AG10803 (cell line): ENCODE measurements at places on chromosomes 4 and X.
A peak's percentile ranks its signal among the peaks of the same experiment; 100 is the strongest.

DNA sequence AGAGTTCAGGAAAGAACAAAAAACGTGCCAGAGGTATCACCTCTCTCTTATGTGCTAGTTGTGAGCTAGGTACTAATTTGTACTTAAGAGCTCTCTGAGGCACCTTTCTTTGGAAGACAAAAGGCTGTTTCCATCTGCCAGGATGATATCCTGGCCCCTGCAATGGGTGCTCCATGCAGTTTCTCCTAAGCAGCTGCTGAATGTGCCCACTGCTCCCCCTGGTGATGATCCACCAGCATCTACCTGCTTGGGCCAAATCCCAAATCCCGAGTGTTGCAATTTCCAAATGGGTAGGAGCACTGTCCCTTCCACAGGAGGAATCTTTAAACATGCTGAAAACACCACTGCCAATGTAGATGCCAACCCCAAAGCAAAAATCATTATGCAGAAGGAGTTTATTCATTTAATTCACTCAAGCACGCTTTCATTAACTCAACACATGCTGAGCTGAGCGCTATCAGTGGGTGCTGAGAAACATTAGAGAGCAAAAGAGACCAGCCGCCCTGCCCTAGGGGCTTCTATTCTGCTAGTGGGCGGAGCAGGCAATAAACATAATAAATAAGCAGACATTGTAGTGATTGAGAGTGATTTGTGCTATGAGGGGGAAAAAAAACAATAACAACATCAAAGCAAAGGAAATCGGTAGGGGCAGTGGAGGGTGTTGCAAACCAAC, 69.6 kb upstream of the C4orf50 start:
- DNase-seq: peak; percentile 5

GRCh38 chr4:80263541-80264351, 2.7 kb upstream of the FGF5 start:
- DNase-seq: no peak

GRCh38 chr4:106315476-106315967, 487 bp downstream of the TBCK start:
- DNase-seq: peak; percentile 57

DNA sequence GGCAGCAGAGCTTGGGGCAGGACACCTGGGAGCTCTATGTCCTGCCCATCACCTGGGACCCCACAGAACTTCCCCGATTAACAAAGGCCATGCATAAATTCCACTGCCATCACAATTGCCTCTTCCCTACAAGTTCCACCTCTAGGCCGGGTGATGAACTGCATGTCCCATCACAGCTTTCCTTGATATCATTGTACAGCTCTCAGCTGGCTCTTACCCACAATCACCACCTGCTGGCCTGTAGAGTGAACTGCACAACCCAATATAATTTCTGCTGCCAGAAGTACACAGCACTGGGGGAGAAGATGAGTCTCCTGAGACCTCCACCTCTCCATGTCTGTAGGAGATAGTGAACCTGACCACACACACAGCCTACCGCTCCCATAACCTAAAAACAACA, 285.0 kb upstream of the AADAT start:
- DNase-seq: no peak

DNA sequence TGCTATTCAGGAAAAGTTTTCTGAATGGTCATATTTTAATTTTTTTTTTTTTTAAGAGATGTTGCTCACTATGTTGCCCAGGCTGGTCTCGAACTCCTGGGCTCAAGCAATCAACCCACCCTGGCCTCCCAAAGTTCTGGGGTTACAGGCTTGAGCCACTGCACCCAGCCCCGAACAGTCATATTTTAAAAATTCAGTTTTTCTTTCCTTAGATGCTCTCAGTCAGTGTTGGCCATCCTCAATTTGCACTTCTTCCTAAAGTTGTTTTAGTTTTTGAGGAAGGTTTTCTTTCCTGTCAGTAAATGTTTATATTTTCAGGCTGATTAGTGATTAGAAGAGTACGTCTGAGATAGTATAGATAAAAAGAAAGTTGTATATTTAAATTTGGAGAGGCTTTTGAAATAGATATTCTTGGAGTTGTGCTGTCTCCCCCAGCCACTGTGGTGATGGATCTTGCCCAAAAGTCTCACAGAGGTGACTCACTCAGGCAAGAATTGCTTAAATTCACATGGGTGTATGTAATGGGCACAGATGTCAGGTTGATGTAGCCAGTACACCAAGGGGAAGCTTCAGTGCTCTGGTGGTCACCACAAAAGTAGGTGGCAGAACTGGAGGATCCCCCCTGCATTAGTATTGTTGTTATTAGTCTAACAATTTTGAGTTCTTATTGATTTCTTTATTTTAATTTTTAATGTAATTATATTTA, 72.2 kb upstream of the ELOVL6 start:
- DNase-seq: peak; percentile 77

DNA sequence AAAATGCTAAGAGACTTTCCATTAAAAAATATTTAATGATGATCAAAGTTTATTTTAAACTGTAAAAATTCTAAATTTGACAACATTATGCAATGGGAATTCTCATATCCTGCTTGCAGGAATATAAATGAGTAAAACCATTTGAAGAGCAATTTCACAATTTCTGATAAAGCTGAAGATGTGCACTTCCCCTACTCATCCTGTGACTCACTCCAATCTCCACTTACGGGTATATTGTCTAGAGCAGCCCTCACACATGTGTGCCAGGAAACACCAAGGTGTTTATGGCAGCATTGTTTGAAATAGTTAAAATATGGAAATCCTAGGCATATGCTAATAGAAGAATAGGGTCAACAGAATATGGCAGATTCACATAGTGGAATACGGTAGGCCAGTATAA, 158.4 kb downstream of the PDHA2 start:
- no peak for DNase-seq

DNA sequence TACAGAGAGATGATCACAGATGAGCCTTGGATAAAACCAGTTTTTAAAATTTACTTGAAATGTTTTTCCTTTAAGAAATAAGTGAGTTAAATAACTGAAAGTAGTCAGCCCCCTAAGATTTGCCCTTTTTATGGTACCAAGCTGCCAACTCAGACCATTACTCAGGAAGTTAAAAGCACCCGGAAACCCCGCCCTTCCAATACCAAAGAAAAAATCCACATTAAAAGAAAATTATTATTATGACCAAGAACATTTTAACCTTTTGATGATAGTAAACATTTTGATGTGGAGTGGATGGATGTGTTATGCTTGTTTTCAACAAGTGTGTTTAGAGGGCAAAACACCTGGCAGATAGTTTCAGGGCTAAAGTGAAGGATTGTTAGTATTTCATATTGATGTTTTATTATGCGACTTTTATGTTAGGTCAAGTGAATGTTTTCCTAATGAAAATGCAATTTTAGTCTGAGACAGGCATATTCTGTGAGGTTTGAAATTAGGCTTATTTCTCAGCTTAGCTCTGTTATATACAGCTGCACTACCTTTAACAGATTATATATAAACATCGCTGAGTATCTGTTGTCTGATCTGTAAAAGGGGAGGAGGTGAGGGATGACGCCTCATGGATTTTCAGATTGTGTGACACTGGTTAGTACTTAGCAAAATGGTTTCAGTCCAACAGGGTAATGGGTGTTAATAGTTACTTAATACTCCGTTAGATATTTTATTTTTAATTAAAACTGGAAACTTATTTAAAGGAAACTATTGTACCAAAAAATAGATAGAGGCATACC, 89.0 kb downstream of the KDM6A start:
- no peak for DNase-seq
